ENCODE measurements at places on chromosomes 12 and 14. TPM values are rescaled to one million over a fixed set of nuclear protein-coding genes. Genes with fewer than 3 reads are reported as not detected.

DNA sequence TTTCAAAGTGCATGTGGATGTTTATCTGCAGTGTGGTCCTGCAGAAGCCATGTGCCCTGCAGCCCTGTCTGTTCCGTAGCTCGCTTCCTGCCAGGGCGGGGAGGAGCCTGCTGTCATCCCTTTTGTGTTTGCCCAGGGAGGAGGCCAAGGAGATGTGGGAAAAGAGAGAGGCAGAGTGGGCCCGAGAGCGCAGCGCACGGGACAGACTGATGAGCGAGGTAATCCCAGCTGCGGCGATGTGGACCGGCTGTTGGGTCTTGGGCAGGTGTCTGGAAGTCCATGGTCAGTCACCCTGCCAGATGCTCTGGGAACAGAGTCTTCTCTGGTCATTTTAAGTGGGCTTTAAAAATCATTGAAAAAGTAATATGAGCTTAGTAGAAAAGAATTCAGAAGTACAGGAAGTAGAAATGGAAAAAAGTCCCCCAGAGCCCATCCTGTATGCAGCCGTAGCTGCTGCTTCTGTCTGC, 12.8 kb downstream of the TCHP start:
- H3K4me1 ChIP-seq, result no peaks in the 10 kb centered on the region
- H3K4me3 ChIP-seq, result no peak overlapping the region
- no peak for DNase-seq

DNA sequence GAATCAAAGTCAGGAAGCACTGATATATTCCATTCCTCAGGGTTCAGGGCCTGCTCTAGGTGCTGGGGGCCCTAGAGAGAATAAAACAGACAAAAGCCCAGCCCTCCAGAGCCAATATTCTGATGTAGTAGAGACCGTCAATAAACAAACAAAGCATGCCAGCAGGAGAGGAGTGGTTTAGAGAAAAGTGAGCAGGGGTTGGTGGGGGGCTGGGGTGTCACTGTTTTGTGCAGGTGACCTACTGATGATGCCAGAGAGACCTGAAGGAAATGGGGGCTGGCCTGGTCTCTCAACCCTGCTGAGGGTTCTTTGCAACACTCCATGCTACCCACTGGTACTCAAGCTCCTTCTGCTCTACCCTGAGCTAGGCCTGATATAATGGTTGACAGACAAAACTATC, 26.5 kb downstream of the IL26 start:
- no peak overlapping the region for H3K27ac ChIP-seq
- H3K4me3 ChIP-seq, result no peak overlapping the region
- H3K36me3 ChIP-seq, result no peaks in the 10 kb centered on the region

GRCh38 chr14:34858765-34859164, 16.4 kb downstream of the BAZ1A start:
- no peaks in the 10 kb centered on the region for H3K27me3 ChIP-seq
- H3K36me3 ChIP-seq, result peaks cover 20% of the 10 kb centered on the region
- no peak for DNase-seq
- H3K27ac ChIP-seq, result no peak overlapping the region
- H3K4me1 ChIP-seq, result no peaks in the 10 kb centered on the region
- no peak overlapping the region for H3K4me3 ChIP-seq

DNA sequence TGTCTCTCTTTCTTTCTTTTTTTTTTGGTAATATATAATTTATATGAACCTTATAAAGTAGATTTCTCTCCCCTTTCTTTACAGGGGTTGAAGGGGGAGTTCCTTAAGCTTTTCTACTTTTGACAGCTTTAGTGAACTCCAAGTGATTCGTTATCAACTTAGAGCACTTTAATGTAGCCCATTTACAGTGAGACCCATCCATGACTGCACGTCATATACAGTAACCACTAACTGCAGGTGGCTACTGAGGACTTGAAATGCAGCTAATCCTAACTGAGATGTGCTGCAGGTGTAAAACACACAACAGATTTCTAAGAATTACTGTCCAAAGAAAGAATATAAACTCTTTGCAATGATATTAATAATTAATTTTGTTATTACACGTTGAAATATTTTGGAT, 582 bp downstream of the LRRIQ1 start:
- H3K4me1 ChIP-seq, result no peaks in the 10 kb centered on the region
- peak overlapping the region; percentile 96 for H3K4me3 ChIP-seq

GRCh38 chr12:117363056-117363662, 1.7 kb upstream of the NOS1 start:
- no peak overlapping the region for H3K27ac ChIP-seq
- no peaks in the 10 kb centered on the region for H3K27me3 ChIP-seq
- H3K4me1 ChIP-seq, result no peaks in the 10 kb centered on the region
- DNase-seq, result no peak
- H3K36me3 ChIP-seq, result no peaks in the 10 kb centered on the region

GRCh38 chr14:63940387-63940786, 87.6 kb downstream of the SYNE2 start:
- no peak for DNase-seq
- H3K27me3 ChIP-seq, result no peaks in the 10 kb centered on the region
- no peaks in the 10 kb centered on the region for H3K36me3 ChIP-seq
- H3K4me3 ChIP-seq, result no peak overlapping the region
- H3K27ac ChIP-seq, result no peak overlapping the region
- no peaks in the 10 kb centered on the region for H3K4me1 ChIP-seq

ZNF891 gene
- total RNA-seq, result 0.56 TPM

TMTC1 gene
- total RNA-seq, result 31.9 TPM

USP5 gene
- 119 TPM for total RNA-seq
